ENCODE measurements at places on chromosomes 3 and 15.

DNA sequence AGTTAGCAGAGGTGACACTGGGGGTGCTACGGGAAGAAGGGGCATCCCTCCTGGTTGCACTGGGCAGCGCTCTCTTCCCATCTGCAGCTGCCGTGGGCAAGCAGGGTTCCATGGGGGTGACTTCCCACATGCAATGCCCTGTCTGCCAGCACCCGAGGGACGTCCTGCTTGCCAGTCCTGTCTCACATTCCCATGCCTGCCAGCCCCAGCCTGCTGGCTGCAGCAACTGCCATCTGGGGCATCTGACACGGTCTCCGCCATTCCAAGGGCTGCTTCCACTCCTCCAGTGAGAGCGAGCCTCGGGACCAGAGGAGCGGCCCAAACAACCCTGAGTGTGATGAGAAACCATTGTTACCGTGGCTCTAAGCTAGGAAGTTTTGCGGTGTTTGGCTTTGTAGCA lies 45.4 kb upstream of the RPL32 start:
- DNase-seq: no peak

DNA sequence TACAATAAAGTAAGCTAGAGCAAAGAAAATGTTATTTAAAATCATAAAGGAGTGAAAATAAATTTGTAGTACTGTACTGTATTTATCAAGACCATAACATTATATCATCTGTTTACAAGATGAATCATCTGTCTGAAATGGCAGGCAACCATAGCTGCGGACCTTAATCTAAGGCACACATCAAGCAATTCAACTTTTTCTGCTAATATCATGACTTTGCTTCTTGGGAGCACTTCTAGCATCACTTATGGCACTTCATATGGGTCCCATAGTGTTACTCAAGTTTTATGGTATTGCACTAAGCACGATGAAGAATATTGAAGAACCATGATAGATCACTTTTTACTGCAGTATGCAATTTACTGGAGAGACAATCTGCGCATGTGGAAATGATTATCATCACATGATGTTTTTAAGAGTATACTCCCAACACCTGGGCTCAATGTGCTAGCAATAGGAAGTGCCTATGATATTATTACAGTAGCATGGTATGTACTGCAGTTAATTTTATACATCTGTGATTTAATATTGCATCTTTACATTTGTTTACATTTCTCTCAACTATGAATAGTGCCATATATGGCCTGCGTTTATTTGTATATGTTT lies 137.7 kb upstream of the NECTIN3 start:
- DNase-seq: no peak

GRCh38 chr3:121574449-121574848 lies 6.7 kb downstream of the ARGFX start:
- no peak for DNase-seq

DNA sequence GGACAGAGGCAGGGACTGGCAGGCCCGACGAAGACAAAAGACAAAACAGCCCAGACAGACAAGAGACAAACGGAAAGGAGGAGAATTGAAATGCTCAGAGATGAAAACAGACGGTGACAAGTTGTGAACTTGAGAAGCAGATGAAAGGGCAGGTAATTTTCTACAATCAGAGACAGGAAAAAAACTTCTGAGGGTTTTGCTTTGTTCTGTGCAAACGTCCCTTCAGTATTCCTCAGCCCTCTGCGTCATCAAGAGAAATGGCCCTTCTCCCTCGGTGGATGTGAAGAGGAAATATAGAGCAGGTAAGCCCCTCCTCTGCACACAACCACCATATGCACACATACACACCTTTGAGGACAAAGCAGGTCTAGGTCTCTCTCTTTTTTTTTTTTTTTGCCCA lies 206.6 kb downstream of the UACA start:
- DNase-seq: no peak

- DNase-seq: no peak
Observed at GRCh38 chr3:15538345-15538744, 16.8 kb upstream of the COLQ start.

DNA sequence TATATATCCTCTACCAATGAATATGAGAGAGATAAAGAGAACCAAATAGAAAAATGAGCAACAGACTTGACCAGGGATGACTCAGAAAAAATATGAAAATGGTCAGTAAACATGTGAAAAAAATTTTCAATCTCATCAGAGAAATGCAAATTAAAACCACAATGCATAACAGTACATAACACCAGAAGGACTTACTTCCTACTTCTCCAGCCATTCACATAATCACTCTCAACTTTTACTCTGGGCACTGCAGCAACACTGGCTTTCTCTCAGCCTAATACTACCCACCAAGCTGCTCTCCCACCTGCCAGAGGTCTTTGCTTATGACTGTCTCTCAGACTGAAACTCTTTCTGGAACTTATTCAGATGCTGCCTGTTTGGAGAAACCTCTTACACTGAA lies 49.4 kb downstream of the DPH6 start:
- DNase-seq: peak; percentile 2

GRCh38 chr15:49637857-49638256 lies 17.0 kb downstream of the DTWD1 start:
- no peak for DNase-seq

GRCh38 chr3:120326784-120327183 lies 22.4 kb downstream of the LRRC58 start:
- DNase-seq: no peak

- no peak for DNase-seq
Observed at GRCh38 chr3:127787571-127788365, 34.5 kb downstream of the MGLL start.

- no peak for DNase-seq
Observed at GRCh38 chr15:98514034-98514622, 134.2 kb upstream of the IGF1R start.

DNA sequence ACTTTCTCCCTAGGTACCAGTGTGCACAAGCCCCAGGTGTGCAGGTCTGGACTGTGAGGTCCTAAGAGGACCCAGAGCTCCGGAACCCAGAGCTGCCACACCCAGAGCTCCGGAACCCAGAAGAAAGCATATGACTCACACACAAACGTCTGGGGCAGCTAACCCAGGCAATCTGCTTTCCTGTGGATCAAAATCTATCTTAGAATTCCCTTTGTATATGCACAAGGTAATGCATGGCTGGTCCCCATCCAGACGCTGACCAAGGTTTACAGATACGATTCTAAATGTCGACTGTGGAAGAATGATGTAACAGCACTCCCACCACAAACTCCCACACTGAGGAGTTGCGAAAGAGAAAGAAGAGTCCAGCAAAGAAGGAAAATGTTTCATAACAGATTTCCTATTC lies 15.7 kb downstream of the KCNMB2 start:
- peak; percentile 28 for DNase-seq

DNA sequence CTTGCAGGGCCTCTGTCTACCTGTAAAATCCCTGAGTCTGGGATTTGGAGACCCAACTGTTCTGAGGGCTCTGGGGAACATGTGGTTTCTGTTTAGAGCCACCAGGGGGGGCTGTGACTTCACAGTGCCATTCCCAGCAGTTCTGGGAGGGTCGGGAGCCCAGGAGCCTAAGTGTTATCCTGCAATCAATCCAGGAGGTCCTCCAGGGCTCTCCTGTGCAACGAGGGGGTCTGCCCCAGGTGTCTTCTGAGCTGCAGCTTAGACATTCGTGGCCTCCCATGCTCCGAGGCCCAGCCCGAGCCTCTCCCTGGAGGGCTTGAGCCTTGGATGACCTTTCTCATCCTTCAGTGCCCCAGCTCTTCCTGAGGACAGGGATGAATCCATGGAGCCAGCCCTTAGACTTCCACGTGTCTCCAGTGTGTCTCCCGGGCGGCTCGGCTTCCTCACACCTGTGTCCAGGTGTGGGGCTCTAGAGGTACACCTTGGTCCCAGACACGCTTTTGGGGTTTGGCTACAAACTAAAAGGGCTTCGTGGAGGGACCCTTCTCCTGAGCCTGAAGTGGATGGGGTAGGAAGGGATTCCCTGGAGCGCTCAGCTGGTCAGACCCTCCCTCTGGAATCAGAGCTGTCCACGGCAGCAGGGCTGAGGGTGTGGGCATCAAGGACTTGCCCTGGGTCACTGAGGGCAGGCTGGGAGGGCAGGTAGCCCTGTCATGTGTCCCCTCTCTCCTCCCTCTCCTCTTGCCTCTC lies 20.3 kb upstream of the ABTB1 start:
- peak; percentile 81 for DNase-seq

GRCh38 chr3:138136201-138136600 lies 4.0 kb upstream of the A4GNT start:
- DNase-seq: no peak

DNA sequence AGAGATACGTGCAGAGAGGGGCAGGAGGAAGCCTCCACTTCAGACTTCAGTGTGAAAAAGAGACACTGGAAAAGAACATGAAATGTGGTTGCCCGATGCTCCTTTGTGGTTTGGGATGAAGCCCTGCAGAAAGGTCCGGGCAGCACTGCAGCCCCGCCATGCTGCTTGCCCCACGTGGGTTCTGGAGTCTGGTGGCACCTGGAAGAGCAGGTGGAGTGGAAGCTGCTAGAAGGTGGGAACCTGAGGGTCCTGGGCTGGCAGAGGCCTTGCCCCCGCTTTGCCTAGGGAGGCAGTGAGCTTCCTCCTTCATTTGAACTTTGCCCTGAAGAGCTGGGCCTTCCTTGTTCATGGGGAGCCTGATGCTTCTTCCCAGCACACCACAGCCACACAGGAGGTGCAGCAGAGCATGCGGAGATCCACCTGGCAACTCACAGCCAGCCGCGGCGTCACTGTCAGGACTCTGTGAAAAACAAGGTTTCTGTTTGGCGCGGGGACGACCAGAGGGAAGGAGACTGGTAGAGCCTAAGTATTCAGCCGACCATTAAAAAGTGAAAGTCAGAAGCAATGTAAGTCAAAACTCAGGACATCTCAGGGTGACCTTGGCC lies 59.0 kb downstream of the APBA2 start:
- no peak for DNase-seq

- DNase-seq: no peak
Observed at GRCh38 chr15:64146520-64146884, 5.0 kb upstream of the SNX22 start.

GRCh38 chr15:80523746-80524145 lies 119.6 kb downstream of the ARNT2 start:
- DNase-seq: no peak

DNA sequence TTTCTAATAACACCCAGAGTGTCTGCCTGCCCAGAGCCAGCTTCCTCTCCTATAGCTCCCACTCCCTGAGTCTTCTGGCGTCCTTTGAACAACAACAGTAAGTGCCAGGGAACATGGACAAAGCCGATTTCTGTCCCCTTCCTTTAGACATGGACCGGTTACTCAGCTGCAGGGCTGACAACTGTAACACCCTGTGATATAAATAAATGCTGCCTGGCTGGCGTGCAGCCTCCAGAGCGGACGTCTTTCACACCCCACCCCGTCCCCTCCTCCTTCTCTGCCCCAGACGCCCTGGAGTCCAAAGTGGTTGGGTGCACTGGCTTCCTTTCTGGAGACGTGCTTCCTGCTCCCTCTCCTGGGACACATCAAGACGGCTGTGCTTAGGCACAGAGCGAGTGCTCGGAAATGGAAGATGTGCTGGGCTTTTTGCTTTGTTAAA lies 281.9 kb upstream of the LRRFIP2 start:
- peak; percentile 50 for DNase-seq

DNA sequence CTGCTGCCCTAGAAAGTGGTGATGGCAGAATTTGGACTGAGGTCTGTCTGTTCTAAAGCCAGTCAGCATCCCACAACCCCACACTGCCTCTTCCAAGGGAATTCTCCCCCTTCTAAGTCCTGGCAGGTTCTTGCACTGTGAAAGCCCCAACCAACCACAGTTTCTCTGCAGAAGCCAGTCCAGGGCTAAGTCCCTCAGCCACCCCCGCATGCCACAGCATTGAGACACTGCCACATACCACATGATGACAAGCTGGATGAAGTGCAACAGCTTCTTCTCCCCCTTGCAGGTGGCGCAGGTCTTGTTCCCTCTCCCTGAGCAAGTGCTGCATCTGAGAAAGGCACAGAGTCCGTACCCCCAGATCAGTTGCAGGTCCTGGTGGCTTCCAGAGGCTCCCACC lies 18.6 kb downstream of the SSUH2 start:
- DNase-seq: peak; percentile 61

DNA sequence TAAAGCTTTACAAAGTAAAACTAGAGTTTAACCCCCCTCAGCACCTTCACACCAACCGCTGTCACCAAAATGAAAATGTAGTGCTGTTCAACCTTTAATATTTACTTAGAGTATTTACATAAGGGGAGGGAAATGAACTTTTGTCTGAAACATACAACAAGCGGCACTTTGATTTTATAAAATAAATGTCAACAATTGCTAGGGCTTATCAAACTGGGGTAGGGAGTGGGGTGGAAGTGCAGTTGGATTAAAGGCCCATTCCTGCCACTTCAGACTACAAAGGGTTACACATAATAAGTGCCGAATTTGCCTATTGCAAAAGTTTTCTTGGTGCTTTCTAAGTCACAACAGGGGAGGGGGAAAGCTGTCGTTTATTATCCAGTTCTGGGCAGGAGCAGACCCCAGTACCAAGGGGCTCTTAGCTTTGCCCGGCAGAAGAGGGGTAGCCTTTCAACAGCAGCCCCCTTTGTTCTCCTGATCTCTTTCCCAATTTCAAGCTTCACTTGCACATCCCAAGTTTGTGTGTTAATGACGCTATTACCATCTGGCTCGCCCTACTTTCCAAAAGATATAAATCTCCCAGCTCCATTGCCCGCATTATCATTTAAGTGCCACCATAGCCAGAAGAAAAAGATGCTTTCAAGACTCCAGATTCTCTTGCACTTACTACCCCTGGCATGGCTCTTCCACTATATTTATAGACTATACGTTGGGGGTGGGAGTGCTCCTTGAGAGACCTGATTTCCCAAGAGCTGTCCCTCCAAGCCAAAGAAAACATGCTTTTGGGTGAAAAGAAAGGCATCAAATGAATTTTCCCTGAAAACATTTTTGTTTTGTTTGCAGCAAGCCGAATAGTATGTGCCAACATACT lies 17.0 kb downstream of the SOX2 start:
- DNase-seq: no peak

GRCh38 chr3:146540236-146540635 lies 4.2 kb downstream of the PLSCR1 start:
- DNase-seq: no peak

DNA sequence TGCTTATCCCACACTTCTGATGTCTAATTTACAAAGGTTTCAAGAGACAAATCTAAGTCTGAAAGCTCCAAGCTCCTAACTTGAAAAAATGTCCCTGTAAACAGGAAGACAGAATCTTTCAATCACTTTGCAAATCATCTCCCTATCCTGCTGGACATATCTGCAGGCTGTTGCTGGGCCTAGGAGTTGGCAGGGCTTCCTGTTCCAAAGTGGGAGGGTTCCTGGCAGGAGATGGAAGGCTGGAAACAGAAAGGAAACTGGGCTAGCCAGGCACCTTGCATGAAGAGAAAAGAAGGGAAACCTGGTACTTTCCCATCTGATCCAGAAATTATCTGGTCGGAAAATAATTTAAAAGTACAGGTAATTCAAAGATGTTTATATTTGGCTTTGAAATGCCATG lies 227.3 kb upstream of the IL12A start:
- DNase-seq: peak; percentile 60
